ENCODE measurements at places on chromosomes 1 and 21. TPM values are rescaled to one million over a fixed set of nuclear protein-coding genes. Genes with fewer than 3 reads are reported as not detected.

DNA sequence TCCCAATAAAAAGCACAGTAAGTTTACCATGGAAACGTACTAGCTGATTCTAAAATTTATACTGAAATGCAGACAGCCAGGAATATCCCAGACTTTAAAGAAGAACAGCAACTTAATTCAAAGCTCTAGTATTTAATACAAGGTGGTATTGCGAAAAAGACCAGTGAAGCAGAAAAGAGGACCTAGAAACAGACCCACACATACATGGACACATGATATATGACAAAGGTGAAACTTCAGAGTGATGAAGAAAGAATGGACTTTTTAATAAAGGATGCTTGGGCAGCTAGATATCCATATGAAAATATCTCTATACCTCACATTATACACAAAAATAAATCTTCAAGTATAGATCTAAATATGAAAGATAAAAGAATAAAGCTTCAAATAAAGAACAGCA, 62.6 kb downstream of the COP1 start:
- no peak for DNase-seq

DNA sequence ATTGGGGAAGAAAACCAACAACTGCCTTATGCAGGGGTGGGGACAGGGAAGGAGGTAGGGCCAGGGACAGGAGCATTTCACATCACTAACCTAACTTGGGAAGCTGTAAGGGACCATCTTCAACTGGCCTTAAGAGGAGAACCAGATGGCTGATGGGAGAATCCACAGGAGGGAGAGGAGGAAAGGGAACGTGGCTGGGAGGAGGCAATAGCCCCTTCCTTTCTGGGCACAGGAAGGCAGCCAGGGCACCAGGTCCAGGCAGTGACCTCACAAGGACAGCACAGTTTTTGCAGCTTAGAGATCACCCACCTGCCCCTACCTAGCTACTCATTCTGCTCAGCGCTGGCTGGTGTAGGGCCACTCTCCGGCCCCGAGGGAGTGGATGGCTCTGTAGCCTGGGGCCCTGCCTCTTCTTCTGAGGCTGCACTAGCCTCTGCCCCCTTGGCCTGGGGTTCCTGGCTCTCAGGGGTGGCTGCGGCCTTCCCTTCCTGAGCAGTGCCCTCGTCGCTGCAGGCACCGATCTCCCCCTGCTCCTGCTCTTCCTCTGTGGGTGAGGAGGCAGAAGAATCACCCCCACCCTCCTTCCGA, 1.7 kb downstream of the MARCKSL1 start:
- peak; percentile 12 for DNase-seq

DNA sequence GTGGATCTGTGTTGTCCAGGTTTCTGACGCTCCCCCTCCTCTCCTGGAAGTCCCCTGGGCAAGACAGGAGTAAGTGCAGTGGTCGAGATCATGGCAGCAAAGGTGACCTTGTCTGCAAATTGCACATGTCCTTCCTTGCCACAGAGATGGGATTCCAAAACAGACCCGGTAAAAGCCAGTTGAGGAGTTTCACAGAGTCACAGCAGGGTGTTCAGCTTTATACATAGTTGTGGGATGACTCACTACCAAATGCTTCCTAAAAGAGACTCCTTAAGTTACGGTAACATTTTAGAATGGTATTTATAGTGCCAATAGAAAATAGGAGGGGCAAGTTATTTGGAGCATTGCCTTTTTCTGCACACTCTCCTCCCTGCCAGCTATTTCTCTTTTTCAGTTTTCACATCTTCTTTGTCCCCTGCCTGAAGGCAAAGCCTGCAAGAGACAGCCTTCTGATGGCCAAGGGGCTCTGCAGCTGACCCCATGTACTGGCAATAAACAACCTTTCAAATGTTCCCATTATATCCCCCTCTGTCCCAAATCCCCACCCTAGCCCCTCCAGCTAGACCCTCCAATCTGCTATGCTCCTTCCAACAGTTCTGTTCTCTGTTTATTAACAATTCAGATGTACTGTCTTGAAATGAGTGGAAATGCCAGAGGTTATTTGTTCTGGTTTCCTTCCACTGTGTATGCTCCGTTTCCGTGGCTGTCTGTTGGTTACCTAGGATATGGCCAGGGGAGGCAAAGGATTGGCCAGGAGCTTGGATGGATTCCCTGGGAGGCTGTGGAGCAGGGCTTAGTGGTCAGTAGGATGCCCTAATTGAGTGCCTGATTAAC, 115.0 kb downstream of the TGFB2 start:
- DNase-seq: peak; percentile 68

DNA sequence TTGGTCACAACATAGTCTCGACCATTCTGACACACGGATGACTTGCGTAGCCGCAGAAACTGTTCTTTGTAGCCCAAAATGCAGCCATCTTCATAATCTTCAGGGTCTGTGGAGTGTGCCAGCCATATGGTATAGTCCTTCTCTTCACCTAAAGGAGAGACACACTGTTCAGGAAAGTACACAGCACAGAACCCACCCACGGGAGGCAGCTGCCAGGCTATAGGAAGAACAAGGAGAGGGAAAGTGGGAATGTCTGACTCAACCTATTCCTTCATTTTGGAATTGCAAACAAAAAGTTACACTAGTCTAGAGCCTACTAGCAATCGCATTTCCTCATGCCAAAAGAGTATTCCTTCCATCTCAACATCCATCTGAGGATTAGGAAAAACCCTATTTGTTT, 16.2 kb upstream of the MYBPHL start:
- no peak for DNase-seq

- DNase-seq: no peak
Observed at GRCh38 chr1:12539705-12540579, 78.1 kb downstream of the DHRS3 start.

- DNase-seq: peak; percentile 95
Observed at GRCh38 chr1:151611288-151611790, 511 bp upstream of the SNX27 start.

DNA sequence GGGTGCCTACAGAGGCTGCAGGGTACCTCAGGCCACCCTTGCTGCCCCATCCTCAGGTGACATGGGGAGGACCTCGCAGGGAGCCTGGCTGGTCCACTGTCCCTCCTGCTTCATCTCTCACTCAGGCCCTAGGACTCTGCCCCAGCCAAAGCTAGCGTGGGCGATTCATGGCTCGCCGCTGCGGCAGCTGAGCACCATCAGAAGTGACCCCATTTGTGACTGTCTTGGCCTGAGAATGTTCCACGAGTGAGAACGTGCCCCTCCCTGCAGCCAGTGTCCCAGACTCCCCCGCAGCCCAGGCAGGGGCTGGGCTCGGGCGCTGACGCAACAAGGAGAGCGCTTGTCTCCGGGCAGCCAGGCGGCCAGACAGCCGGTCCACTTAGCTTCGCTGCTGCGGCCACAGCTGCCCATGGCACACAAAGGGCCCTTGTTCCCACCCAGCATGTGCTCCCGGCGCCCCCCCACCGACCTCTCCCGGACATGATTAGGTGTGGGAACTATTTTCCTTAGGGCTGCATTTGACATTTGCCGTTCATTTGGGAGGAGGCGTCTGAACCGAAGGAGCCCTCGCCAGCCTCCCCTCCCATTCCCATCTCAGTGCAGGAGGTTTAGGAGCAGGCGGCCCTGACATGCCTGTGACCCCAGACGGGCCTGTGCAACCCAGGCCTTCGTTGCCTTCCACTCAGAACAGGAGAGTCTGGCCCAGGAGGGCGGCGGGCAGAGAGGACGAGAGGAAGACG, 19.3 kb upstream of the POFUT2 start:
- no peak for DNase-seq

GRCh38 chr21:21481239-21481638, 483.0 kb downstream of the NCAM2 start:
- DNase-seq: no peak

GRCh38 chr1:61419657-61420056, 305.3 kb downstream of the TM2D1 start:
- DNase-seq: no peak

GRCh38 chr1:177329871-177330270, 159.1 kb downstream of the BRINP2 start:
- no peak for DNase-seq

DNA sequence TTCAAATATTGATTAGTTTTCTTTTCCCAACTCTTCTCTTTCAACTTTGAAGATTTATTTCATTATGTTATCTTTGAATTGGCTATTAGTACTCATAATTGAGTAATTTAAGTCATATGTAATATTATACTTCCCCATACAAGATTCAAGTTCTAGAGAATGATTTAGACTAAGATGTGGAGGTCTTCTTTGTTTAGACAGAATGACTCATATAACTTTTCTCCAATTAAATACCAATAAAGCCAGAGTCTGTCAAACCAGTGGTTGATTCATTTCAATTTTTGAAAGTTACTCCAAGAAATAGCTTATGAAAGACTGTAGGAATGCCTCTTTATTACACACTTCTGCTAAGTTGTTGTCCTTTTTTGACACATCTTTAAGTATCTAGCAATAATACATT, 115.8 kb upstream of the SLC35F3 start:
- peak; percentile 41 for DNase-seq

The ARHGEF19 gene
- 38.5 TPM for total RNA-seq

The CYP4A11 gene
- total RNA-seq: not detected

The LDLRAD1 gene
- total RNA-seq: 1.6 TPM

The NLRP3 gene
- total RNA-seq: not detected

The SPATA17 gene
- 8.9 TPM for total RNA-seq

The LAX1 gene
- not detected for total RNA-seq
